ENCODE measurements at places on chromosomes 7 and 10. TPM values are rescaled to one million over a fixed set of nuclear protein-coding genes. Genes with fewer than 3 reads are reported as not detected.

DNA sequence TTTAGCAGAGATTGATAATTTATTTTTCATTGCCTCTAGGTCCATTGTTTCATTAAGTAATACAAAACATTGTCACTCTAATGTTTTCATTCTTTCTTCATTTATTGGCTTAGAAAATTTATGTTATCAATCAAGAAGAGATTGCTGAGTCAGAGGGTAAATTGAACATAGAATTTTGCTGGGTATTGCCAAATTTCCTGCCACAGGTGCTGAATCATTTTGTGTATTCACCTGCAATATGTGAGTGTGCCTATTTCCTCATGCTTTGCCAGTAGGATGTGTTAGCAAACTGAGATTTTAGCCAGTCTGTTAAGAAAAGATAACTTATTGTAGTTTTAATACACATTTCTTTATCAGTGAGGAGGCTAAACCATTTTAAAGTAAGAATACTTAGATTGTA is 38.0 kb downstream of the MARCHF5 start:
- no peaks in the 10 kb centered on the region for H3K36me3 ChIP-seq
- H3K27ac ChIP-seq = no peak overlapping the region
- DNase-seq = no peak

DNA sequence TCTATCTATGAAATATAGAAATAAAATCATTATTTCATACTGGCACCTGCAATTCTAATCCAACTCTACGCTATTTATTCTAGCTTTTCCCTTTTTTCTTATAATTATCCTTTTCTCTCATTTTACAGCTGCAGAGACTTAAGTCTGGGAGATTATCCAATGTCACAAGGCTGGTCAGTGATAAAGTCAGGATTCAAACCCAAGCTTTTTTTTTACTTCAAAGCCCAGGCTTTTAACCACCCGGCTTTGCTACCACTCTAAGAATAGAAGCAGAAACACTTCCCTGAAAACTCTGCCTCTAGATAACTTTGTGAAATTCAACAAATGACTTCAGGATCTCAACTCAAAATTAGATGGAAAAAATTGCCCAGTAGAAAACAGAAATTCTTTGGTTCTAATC is 552.5 kb downstream of the IPMK start:
- H3K4me1 ChIP-seq = no peaks in the 10 kb centered on the region
- H3K27ac ChIP-seq = no peak overlapping the region
- no peak overlapping the region for H3K4me3 ChIP-seq

DNA sequence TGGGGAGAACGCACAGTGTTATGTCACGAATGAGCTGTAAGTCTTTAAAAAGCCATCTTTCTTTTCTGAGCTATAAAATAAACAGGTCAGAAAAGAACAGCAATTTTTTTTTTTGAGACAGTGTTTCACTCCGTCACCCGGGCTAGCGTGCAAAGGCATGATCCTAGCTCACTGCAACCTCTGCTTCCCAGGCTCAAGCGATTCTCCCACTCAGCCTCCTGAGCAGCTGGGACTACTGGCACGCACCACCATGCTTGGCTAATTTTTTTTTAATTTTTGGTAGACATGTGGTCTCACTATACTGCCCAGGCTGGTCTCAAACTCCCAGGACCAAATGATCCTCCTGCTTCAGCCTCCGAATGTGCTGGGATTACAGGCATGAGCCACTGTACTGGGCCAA is 58.6 kb downstream of the PPP1R3C start:
- no peak for DNase-seq
- no peak overlapping the region for H3K4me3 ChIP-seq
- H3K36me3 ChIP-seq = no peaks in the 10 kb centered on the region
- peaks cover 6% of the 10 kb centered on the region for H3K27me3 ChIP-seq
- H3K27ac ChIP-seq = no peak overlapping the region

GRCh38 chr10:77195101-77195500 is 442.5 kb downstream of the KCNMA1 start:
- H3K4me1 ChIP-seq = no peaks in the 10 kb centered on the region
- no peak overlapping the region for H3K4me3 ChIP-seq
- no peak for DNase-seq
- no peak overlapping the region for H3K27ac ChIP-seq
- no peaks in the 10 kb centered on the region for H3K36me3 ChIP-seq

Gene ACSL5
- total RNA-seq = 111 TPM

Gene SEC61G
- total RNA-seq = 229 TPM

Gene DIP2C
- total RNA-seq = 0.98 TPM

Gene BCCIP
- 68.5 TPM for total RNA-seq

Gene GDF2
- total RNA-seq = not detected

Gene SEMA3D
- not detected for total RNA-seq

Gene HOXA9
- total RNA-seq = not detected

Gene PAPOLB
- 0.10 TPM for total RNA-seq

Gene NACAD
- 1.9 TPM for total RNA-seq

Measured in natural killer cell treated with Interleukin-12 subunit alpha and Interleukin-12 subunit beta and Interleukin-15 and Interleukin-18, amount 100 ng/mL, for 72 hours (primary cell).